Bronchial smooth muscle cell (primary cell): ENCODE measurements at places on chromosomes 6 and 20. TPM values are rescaled to one million over a fixed set of nuclear protein-coding genes. Genes with fewer than 3 reads are reported as not detected.

The SLC22A2 gene
- not detected in 2 replicates for total RNA-seq

The MCHR2 gene
- total RNA-seq = not detected in 2 replicates

The SLC35D3 gene
- total RNA-seq = not detected in 2 replicates

The CDS2 gene
- total RNA-seq = 18.3 and 20.4 TPM in 2 replicates

The NEURL2 gene
- 4.7 and 6.8 TPM in 2 replicates for total RNA-seq

The MRAP2 gene
- total RNA-seq = 0.47 TPM in 1 of 2 replicates, not detected in the other

The STK38 gene
- total RNA-seq = 11.6 and 12.5 TPM in 2 replicates

The GABBR1 gene
- 13.6 and 18.8 TPM in 2 replicates for total RNA-seq

The NR2E1 gene
- not detected in 2 replicates for total RNA-seq

The VNN1 gene
- total RNA-seq = not detected in 2 replicates

The FAM83D gene
- total RNA-seq = 0.52 and 3.5 TPM in 2 replicates

The SALL4 gene
- total RNA-seq = under 0.01 and 0.09 TPM in 2 replicates

The SNX21 gene
- 80.1 and 108 TPM in 2 replicates for total RNA-seq

The SEC63 gene
- 17.9 and 24.3 TPM in 2 replicates for total RNA-seq

The MACROD2 gene
- 0.43 and 0.63 TPM in 2 replicates for total RNA-seq

The PDYN gene
- total RNA-seq = not detected in 2 replicates

The GPSM3 gene
- 0.17 and 0.95 TPM in 2 replicates for total RNA-seq

The COX4I2 gene
- total RNA-seq = 0.43 TPM in 1 of 2 replicates, not detected in the other
